ENCODE measurements at places on chromosomes 1 and 21.

GRCh38 chr1:179825798-179826460 is 51.7 kb downstream of the TOR1AIP2 start:
- DNase-seq, result no peak

GRCh38 chr1:85328713-85329397 is 52.4 kb upstream of the BCL10 start:
- no peak for DNase-seq

DNA sequence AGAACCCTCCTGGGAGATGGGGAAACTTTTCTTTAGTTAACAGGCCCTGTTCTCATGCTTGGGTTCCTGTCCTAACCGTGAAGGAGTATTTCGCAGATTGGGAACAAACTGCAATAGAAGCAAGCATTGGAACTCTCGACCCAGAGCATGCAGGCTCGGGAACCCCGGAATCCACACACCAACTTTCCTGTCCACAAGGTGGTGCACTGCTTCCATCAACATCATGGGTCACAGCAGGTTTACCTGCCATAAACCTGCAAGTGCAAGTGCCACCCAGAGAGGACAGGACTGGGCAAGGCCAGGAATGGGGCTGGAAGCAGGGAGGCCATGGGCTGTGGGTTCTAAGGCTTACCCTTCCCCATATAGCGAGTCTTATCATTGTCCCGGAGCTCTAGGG is 6.9 kb downstream of the ENO1 start:
- no peak for DNase-seq

DNA sequence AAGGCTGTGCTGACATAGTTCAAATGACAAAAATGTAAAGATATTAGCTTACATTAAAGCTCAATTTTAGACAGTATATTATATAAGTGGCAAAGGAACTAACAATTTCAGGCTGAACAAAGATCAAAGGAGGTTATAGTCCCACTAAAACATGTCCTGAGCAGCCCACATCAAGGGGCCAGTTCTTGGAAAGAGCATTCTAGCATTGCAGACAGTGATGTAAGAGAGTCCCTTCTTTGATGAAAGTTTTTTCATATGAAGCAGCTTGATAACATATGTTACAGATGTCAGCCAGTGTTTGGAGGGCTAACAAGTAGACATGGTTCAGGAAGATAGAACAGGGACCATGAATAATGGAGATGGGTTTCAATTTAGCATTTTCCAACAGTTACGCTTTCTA is 301.7 kb downstream of the NTNG1 start:
- DNase-seq, result no peak

GRCh38 chr1:20787029-20787839 is at the start of gene HP1BP3:
Gene HP1BP3 (minus strand): TSS chr1:20787307. CDS start chr1:20780440, 6,867 bp downstream.
- peak; percentile 76 for DNase-seq

GRCh38 chr1:218985424-218985984 is 188.2 kb upstream of the LYPLAL1 start:
- DNase-seq, result no peak

GRCh38 chr1:232049335-232049734 is 422.7 kb downstream of the DISC1 start:
- DNase-seq, result no peak
